NCI-H526 (cell line): ENCODE measurements at places on chromosomes 2 and 18.

- DNase-seq: no peak
These were observed 52.4 kb downstream of the LPIN1 start for GRCh38 chr2:11798701-11799435.

DNA sequence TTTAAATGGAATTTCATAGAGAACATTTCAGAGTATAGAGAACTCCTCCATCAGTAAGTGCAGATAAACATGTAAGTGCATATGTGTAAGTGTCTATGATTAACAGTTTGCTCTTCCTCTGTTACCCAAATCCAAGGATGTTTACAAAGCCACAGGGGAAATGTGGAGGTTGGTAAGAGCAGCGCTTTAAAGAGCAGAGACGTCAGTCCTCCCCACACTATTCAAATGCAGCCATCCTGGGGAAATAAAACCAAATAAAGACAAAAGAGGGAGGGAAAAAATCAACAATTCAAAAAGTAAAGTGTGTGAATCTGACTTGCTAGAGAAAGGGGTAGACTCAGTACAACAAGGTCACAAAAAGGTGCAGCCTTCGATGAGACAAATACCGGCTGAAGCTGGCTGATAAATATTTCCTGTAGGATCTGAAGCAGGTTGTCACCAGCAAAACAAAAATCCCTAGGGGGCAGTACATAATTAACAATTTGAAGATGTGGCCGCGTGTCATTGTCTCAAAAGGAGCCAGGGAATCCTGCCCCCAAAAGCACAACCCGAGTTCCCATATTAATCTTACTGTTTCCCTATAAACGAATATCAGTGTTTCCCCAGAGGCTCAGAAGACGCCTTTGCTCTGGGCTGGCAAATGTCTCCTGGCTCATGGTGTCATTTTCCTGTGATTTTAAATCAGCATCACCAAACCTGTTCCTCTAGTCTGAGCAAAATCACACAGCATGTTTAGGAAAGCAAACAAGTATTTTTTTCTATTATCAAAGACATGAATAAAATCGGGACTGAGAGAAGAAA is 216.5 kb downstream of the CDCA7 start:
- peak; percentile 84 for DNase-seq

DNA sequence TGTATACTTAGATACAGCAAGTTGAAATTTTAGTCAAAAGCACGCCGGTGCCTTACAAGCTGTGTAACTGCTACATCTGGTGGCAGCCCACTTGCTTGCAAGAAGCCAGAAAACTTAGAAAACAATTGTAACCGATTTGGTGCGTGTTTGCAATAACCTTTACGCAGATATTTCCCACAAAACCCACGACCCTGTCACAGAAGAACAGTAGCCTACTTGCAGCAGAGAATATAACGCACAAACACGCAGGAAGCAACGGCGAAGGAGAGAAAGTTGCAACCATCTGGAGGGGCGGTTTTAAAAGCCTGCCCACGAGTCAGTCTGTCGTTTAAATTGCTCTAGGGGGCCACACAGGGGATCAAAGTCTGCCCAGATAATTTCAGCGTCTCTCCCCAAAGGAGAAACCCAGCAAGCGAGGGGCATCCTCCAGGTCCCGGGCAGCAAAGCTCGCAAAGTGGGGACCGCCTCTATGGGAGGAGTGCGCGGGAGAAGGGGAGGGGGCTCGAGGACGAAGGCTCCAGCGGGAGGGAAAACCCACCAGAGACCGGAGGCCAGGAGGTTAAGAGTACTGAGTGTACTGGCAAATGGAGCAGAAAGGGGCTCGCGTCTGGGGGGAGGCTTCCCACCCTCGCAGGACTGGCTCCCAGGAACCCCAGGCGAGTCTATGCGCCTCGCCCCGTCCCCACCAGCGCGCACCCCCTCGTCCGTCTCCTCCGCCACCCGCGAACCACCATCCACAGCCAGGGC is 1.1 kb downstream of the TLK1 start:
- peak; percentile 45 for DNase-seq

DNA sequence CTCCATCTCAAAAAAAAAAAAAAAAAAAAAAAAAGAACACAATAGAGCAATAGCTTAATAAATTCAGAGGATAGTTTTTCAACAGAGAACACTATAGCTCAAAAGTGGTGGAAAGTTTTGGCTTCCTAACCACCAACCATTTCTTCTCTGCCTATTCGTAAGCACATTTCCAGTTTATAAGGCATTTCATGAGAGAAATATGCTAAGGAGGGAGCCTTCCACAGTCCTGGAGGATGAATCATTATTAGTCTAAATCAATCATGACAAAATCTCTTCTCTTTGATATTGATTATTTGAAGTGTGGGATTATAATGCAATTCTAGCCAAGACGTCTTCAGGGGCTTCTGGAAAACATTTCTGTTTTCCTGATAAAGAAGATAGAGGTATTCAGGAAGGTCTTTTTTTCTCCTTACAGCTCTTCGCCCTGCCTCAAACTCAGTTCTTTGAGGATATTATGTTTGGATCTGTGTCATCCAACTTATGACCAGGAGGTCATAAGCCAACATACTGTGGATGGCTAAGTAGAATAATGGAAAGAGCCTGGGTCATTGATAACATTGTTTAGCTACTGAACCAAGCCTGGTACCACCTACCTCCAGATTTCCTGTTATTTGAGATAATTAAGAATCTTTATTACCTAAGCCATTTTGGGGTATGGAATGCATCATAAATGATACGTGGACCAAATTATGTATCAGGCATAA is 207.3 kb downstream of the TRIB2 start:
- DNase-seq: no peak

- DNase-seq: no peak
These were observed 94.1 kb downstream of the RTN4 start for GRCh38 chr2:54956111-54956627.

DNA sequence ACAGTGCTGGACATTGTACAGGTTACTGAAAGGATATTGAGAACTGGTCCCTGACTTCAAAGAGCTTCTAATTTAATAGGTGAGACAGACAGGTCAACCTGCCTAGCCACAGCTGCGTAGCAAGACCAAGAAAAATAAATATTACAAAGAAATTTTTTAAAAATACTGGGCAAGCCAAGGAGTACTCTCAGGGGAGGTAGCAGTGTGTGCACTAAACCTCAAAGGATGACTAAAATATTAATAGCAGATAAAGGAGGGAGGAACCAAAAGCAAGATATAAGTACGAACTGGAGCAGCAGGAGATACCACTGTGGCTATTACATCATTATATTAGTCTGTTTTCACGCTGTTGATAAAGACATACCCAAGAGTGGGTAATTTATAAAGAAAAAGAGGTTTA is 14.9 kb downstream of the SCG2 start:
- no peak for DNase-seq

GRCh38 chr18:45962461-45962860 is 4.7 kb downstream of the EPG5 start:
- no peak for DNase-seq
